Anterior cingulate cortex (tissue), 58 donors: ENCODE measurements at places on chromosomes 5 and 9.

GRCh38 chr9:98881836-98882568, 61.7 kb upstream of the COL15A1 start:
- no peak for DNase-seq

GRCh38 chr5:158553195-158553961, 546.3 kb downstream of the EBF1 start:
- no peak for DNase-seq

DNA sequence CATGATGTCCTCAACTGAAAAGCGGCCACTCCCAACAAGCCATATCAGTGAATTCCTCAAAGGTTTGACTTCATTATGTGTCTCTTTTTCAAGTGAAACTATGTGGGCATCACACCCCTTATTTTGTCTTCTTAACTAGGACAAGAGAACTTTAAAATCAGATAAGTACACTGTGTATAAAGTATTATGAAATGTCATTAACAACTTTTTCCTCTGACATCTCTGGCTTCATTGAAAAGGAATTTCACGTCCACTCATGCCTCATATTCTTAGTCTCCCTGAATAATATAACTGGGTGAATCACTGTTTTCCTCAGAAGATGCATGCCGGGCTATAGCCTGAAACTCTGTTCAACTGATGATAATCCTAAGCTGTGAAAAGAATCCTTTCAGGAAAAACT, 415.8 kb downstream of the ACTL7B start:
- DNase-seq: no peak

GRCh38 chr5:79464695-79465332, 49.1 kb downstream of the HOMER1 start:
- DNase-seq: no peak

DNA sequence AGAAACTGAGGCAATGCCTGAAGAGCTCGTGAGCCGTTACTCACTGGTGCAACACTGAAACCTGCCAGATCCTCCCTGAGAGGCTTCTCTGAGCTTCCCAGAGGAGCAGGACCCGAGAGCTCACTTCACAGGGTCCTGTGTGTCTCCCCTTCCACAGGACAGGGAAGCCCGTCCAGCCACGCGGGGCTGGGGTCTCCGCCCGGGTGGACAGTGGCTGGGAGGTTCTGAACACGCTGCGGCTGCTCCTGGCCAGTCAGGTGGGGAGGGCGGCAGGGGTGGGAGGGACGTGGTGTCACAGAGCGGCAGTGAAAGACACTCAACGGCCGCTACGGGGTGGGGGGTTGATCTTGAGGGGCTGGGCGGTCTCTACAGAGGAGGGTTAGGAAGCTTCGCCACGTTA, 290 bp upstream of the ZDHHC11 start:
- DNase-seq: no peak

- DNase-seq: no peak
Observed at GRCh38 chr5:139930406-139930805, 112.7 kb downstream of the NRG2 start.

DNA sequence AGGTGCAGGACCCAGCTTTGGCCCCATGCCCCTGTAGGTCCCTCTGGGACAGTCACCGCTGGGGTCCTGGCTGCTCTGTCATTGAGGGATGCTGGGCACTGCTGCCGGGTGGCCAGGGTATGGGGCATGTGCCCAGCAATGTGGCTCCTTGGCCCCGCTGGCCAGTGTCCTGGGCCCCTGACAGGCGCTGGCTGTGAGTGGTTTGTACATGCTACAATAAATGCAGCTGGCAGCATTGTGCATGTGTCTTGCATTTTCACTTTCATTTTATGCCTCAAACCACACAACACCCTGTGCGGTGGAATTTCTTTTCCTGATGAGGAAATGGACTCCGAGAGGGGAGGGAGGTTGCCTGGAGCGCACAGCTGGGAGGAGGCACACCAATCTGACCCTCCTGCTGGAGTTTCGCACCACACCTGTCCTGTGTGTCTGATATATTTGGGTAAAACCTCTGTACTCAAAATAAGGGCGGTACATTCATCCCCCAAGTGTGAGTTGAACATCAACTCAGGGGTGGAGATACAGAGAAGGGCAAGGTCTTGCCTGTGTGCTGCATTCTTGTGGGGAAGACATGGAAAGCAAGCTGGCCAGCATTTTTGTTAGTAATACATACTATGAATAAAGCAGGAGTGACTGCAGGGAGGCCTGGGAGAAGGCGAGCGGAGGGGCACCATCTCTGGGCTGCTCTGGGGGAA, 11.7 kb downstream of the TSPAN17 start:
- DNase-seq: no peak

- no peak for DNase-seq
Observed at GRCh38 chr9:108751369-108751768, 104.4 kb downstream of the ACTL7B start.

GRCh38 chr5:27217155-27217956, 179.0 kb upstream of the CDH9 start:
- no peak for DNase-seq

- DNase-seq: no peak
Observed at GRCh38 chr9:9521033-9521779, 1091.6 kb downstream of the PTPRD start.

GRCh38 chr5:96714450-96714849, 52.3 kb downstream of the CAST start:
- no peak for DNase-seq

DNA sequence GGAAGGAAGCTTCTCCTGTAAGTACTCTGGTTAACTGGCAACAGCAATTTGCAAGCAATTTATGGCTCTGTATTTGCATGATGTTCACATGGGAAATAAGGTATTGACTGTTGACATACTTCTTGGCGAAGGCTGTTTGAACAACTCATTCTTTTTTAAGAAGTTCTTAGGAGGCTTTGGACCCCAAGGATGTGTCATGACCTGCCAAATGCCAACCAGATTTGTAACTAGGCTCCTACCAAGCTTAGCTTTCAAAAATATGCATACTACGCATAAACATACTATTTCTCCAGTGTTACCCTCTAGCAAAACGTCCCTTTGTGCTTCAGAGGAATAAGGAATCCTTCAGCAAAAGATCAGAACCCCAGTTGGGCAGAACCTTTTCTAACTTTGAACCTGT, 165.2 kb upstream of the MSX2 start:
- no peak for DNase-seq

- DNase-seq: no peak
Observed at GRCh38 chr9:130766021-130766926, 68.8 kb upstream of the ABL1 start.
